ENCODE measurements at places on chromosomes 3 and 15. TPM values are rescaled to one million over a fixed set of nuclear protein-coding genes. Genes with fewer than 3 reads are reported as not detected.

GRCh38 chr3:160618363-160618762, 53.0 kb upstream of the KPNA4 start:
- DNase-seq: no peak

GRCh38 chr3:123788710-123789109, 95.4 kb downstream of the MYLK start:
- no peak for DNase-seq

DNA sequence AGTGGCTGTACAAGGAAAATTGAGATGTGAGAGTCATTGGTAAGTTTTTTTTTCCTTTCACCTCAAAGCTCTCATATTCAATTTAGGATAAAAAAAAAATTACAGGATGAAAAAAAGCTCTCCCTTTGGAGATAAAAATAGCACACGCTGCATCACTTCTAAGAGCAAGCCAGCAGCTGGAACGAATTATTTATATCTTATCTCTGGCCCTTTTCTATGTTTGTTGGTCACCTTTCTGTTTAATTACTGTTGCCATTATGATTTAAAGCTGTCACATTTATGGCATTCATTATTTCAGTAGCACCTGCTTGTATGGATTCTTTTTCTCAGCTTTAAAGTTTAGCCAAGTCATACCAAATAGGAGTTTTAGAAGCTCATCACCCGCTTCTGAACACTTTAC, 171.6 kb upstream of the PDZRN3 start:
- no peak for DNase-seq

DNA sequence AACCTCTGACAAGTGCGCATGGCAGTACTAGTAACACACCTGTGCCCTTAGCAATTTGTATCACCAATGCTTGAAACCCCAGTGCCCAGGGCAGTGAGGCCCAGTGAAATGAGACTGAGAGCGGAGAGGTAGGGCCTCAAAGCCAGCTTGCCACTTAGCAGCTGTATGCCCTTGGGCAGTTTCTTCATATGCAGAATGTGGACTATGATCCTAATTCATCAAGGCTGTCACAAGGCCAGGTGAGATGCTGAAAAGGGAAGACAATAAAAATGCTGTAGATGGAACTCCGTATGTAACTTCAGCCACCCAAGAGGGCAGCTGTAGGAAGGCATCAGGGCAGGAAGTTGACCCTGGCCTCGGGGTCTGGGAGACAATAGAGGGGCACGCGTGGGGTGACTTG, 74.4 kb downstream of the KY start:
- DNase-seq: no peak

FBLN2 gene
- 0.16 TPM for total RNA-seq

GRCh38 chr3:110804856-110805255, 266.8 kb upstream of the NECTIN3 start:
- no peak for DNase-seq

DNA sequence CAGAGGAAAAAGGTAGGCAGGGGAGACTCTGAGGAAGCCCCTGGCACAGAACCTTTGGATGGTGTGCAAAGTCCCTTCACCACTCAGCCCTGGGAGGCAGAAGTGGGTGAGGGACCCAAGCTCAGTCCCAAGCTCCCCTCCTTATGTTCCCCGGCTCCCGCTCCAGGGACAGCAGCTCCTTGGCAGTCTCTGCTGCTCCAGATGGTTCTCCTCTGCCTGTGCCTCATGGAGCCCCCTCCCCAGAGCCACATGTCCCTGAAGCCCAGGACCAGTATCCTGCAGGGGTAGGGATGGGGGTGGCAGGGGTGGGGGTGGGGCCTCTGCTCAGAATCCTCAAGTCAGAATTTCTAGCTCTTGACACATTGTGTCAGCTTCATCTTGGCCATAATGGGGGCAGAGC, 8.0 kb upstream of the CAMKV start:
- DNase-seq: no peak

C3orf49 gene
- total RNA-seq: not detected

SKOR1 gene
- total RNA-seq: 0.33 TPM

ARGFX gene
- total RNA-seq: not detected

TRPM1 gene
- total RNA-seq: not detected

CP gene
- total RNA-seq: 0.91 TPM

DNA sequence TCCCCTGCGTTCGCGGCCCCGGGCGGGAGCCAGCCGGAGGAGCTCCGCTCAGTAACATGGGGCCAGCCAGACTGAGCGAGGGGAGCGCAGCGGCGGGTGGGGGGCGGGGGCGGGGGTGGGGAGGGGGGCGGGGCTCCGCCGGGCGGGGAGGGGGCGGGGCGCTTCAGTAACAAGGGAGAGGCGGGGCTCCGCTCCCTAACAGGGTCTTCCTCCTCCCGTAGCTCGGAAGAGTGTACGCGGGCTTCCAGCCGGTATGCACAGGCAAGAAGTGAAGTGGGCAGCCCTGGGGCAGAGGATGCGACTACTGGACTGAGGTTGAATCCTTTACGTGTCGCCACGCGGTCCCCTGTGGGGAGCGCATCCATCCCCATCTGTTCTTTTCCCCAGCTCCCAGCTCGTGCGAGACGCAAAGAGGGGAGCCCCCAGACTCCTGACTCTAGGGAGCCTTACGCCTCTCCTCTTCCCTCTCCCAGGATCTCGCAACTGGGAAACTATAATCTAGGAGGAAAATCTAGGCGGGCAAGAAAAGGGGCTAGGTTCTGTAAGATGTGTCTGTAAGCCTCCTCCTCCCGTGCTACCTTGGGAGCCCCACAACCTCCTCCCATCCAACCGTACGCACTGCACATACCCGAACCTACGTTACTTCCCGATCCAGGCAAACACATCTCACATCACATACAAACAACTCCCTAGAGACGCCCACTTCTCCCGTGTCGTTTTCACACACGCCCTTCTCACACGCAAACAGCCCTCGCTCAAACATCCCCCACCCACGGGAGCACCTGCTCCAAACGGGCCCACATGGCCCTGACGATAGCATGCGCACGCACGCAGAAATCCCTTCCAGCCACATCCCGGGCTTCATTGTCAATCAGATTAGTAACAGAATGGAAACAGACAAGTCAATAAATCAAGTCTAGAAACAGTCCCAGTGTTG, at the start of gene SHF:
Gene SHF (minus strand): TSS at position 73 of the 937 bp plus-strand sequence. CDS start 15 bp downstream, at position 58.
- DNase-seq: peak; percentile 82

DNA sequence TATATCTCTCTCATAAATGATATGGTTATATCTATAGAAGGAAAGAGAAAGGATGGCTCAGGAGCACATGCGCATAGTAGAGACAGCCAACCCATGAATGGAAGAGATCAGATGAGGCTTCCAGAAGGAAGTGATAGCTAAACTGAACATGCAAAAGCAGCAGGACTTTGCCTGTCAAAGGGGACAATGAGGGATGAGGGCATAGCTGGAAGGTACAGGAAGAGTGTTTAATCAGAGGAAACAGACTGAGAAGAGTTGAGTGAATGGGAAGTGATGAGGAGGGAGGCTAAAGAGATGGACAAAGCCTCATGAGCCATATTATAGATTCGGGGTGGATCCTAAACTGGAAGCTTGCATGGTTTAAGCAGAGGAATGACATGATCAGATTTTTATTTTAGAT, 26.5 kb upstream of the VEPH1 start:
- no peak for DNase-seq

MUSTN1 gene
- 0.38 TPM for total RNA-seq

Data from activated T-cell treated with anti-CD3 and anti-CD28 coated beads, Interleukin-2, amount 50 U/mL, for 4 hours (primary cell).